ENCODE measurements at places on chromosomes 5 and 9. TPM values are rescaled to one million over a fixed set of nuclear protein-coding genes. Genes with fewer than 3 reads are reported as not detected.

DNA sequence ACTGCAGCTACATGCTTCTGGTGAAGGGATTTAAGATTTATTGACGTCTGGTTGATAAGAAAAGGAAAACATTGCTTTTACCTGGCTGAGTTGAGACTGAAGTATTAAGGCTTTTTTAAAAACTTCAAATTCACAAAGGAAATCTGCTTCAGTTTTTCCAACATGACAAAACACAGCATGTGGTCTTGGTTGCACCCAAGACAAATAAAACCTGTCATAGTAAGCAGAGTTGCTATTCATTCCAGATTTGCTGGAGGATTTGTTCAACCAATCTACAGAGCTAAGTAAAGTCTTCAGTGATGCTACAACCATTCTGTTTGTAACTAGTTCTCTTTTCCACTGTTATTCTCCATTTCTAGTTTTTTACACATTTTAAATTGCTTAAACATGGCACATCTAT lies 11.3 kb downstream of the C5orf63 start:
- DNase-seq = no peak

DNA sequence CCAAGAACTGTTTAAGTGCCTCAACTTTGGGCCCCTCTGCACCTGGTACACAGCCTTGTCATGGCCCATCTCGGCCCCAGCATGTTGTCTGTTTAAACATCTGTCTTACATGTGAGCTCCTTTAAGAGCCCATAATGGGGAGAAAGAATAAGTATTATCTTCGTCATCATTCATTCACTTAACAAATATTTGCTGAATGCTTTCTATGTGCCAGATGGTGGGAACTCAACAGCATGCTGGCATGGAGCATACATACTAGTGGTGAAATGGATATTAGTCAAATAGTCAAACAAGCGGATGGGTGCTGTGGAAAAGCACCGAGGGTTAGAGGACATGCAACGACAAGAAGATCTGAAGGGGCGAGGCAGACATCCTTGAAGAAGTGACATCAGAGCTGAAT lies 54.5 kb downstream of the GABBR2 start:
- DNase-seq = peak; percentile 98

Gene DPH7
- total RNA-seq = 23.6 TPM

Gene KLHL3
- 0.53 TPM for total RNA-seq

GRCh38 chr5:17255471-17256021 lies 38.1 kb downstream of the BASP1 start:
- peak; percentile 91 for DNase-seq

DNA sequence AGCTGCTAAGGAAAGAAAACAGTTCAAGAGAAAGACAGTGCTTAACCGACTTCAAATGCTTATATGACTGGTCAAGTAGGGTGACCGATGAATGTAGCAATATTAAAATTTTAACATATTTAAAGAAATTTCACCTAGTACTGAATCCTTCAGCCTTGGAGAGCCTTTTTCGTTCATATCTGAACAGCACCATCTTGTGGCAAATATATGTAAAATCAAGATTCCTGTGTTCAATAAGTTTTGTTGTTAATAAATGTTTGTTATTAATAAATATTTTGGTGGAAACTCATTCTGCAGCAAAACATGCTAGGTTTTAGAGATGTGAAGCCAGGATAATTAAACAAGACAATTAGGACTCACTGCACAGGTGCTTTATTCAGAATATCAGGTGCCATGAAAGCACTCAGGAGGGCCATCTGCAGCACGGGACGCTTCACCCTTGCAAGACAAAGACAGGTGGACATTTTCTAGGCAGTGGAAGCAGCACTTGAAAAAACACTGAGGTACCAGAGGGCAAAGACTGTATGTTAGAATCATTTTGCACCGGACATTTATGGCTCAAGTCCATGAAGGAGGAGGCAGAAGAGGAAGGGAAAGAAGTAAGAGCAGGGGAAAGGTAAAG lies 15.6 kb downstream of the TICAM2 start:
- DNase-seq = peak; percentile 41

- no peak for DNase-seq
These were observed 32.7 kb upstream of the RIC1 start for GRCh38 chr9:5596173-5596572.

- DNase-seq = peak; percentile 59
These were observed at the start of gene PTPN3 for GRCh38 chr9:109498195-109499092. PTPN3 (minus strand) TSS chr9:109498307; CDS start chr9:109463434, 34,873 bp downstream.

- no peak for DNase-seq
These were observed 68.9 kb upstream of the SPTLC1 start for GRCh38 chr9:92184041-92184564.

DNA sequence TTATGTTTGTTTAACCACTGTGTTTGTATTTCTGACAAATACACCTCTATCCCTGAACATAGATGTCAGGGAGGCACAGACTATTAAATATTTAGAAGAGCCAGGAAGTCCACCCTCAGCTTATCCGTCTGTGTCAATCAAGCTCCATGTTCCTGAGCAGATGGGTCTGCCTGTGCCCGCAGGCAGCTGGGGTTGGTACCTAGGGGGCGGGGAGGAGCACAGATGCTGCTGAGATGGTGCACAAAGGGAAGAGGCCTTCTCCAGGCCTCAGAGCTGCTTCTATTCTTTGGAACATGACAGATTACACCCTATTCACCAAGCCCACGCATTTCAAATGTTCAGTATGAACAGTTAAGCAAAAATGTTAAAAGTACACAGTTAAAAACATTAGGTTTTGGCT lies 142.1 kb downstream of the EPB41L4A start:
- DNase-seq = no peak

- DNase-seq = peak; percentile 84
These were observed 596.9 kb downstream of the PDE4D start for GRCh38 chr5:59296317-59297264.

Gene SLC4A9
- total RNA-seq = not detected

Data from bronchial epithelial cell (primary cell).